GM23248 (cell line): ENCODE measurements at places on chromosomes 5 and 9. TPM values are rescaled to one million over a fixed set of nuclear protein-coding genes. Genes with fewer than 3 reads are reported as not detected.
A peak's percentile ranks its signal among the peaks of the same experiment; 100 is the strongest.

GRCh38 chr5:145872914-145873313, at the start of gene GRXCR2:
GRXCR2 (minus strand) TSS chr5:145873014; CDS start chr5:145872968, 46 bp downstream.
- no peak within 1 kb of the TSS for H3K4me3 ChIP-seq
- no peak within 1 kb of the TSS for H3K27ac ChIP-seq
- peaks cover 4% of the 10 kb centered on the region; the same call in 1 of the 2 replicates for H3K27me3 ChIP-seq
- no peaks in the 10 kb centered on the region for H3K4me1 ChIP-seq

DNA sequence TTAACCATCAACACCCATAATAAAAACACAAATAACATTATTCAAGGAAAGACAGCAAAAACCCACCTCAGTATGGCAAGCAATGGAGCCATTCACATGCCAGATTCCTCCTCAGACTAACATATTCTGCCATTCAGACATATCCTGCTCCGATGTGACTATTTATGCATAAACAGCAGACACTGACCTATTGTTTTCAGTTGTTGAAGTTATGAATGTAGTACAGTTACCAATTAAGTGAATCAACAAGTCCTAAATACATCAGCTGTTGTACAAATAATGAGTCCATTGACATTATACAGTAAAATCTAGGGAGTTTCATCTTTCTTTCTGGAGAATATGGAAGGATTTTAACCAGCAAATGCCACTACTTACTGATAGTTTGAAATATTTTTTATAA, 131.7 kb downstream of the DENND1A start:
- H3K36me3 ChIP-seq: no peaks in the 10 kb centered on the region
- H3K27me3 ChIP-seq: no peaks in the 10 kb centered on the region
- H3K4me3 ChIP-seq: no peak overlapping the region

- DNase-seq: no peak
- H3K4me1 ChIP-seq: no peaks in the 10 kb centered on the region
- H3K27me3 ChIP-seq: no peaks in the 10 kb centered on the region; the same call in 1 of the 2 replicates
- no peak overlapping the region for H3K27ac ChIP-seq
- H3K36me3 ChIP-seq: no peaks in the 10 kb centered on the region
Measured at GRCh38 chr5:178338126-178338749, 105.6 kb upstream of the PHYKPL start.

DNA sequence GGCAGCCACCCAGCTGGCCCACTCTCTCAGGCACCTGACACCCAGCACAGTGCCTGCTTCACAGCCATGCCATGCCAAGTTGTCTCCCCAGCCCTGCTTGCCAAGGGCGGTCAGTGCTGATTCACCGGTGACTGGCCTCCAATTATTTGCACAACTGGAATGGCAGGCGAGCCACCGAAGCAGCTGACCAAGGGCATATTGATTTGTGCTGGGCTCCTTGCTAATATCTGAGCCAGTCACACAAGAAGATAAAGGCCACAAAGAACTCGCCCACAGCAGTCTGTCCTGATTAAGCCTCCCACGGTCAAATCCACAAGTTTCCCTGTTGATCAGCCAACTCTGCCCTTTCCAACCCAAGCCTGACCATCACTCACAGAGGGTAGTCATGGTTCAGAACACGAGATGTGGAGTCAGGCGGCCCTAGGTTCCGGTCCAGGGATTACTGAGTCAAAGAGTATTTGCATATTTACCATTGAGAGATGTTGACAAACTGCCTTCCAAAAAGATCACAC, 6.4 kb upstream of the EEIG1 start:
- no peaks in the 10 kb centered on the region for H3K4me1 ChIP-seq
- no peaks in the 10 kb centered on the region for H3K27me3 ChIP-seq
- peak overlapping the region; percentile 42 for H3K27ac ChIP-seq
- DNase-seq: peak; percentile 87
- no peak overlapping the region for H3K4me3 ChIP-seq

GRCh38 chr5:156912869-156913268, 50.2 kb downstream of the TIMD4 start:
- no peaks in the 10 kb centered on the region for H3K36me3 ChIP-seq
- no peak overlapping the region for H3K27ac ChIP-seq
- H3K4me1 ChIP-seq: no peaks in the 10 kb centered on the region
- no peaks in the 10 kb centered on the region for H3K27me3 ChIP-seq

DNA sequence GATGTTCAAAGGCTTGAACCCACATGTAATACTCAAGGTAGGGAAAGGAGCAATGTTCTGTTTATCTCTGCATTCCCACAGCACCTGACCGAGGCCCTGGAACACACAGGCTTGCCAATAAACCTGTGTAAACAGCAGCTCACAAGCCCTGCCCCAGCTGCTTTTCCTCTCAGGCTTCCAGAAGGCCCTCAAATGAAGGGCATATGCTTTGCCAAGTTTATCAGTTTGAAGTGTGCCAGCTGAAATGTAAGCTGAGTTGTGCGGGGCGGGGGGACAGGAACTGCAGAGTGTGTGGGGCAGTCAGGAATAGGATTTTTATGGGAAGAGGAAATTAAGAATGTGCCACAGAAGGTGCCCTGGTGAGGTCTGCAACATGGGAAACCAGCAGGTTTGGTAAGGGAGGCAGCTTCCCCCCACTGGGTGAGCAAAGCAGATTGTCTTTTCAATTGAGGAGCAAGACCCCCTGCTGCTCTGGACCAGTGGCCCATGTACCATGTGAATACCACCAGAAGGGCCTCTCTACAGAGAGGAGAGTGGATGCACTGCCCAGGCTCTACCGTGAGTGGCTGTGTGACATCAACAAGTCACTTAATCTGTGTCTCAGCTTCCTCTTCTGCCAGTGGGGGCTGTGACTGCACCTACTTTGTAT, 194.8 kb downstream of the SPOCK1 start:
- no peak overlapping the region for H3K27ac ChIP-seq
- no peaks in the 10 kb centered on the region for H3K27me3 ChIP-seq
- no peak overlapping the region for H3K4me3 ChIP-seq
- H3K4me1 ChIP-seq: peaks cover 34% of the 10 kb centered on the region
- DNase-seq: no peak
- no peaks in the 10 kb centered on the region for H3K36me3 ChIP-seq

GRCh38 chr5:42858687-42859086, 47.0 kb upstream of the SELENOP start:
- no peaks in the 10 kb centered on the region for H3K27me3 ChIP-seq
- H3K36me3 ChIP-seq: no peaks in the 10 kb centered on the region
- no peaks in the 10 kb centered on the region for H3K4me1 ChIP-seq
- H3K4me3 ChIP-seq: no peak overlapping the region

Gene C9orf153
- 0.21 TPM in 1 of 2 replicates, not detected in the other for polyA plus RNA-seq

Gene CDC26
- 67.2 and 70.9 TPM in 2 replicates for polyA plus RNA-seq

Gene FOXI1
- not detected in 2 replicates for polyA plus RNA-seq

Gene IL4
- polyA plus RNA-seq: 0.34 TPM in 1 of 2 replicates, not detected in the other

Gene PCDHB6
- 0.10 and 0.25 TPM in 2 replicates for polyA plus RNA-seq

Gene FAM221B
- not detected in 2 replicates for polyA plus RNA-seq
